ENCODE measurements at places on chromosomes 1 and 21.

DNA sequence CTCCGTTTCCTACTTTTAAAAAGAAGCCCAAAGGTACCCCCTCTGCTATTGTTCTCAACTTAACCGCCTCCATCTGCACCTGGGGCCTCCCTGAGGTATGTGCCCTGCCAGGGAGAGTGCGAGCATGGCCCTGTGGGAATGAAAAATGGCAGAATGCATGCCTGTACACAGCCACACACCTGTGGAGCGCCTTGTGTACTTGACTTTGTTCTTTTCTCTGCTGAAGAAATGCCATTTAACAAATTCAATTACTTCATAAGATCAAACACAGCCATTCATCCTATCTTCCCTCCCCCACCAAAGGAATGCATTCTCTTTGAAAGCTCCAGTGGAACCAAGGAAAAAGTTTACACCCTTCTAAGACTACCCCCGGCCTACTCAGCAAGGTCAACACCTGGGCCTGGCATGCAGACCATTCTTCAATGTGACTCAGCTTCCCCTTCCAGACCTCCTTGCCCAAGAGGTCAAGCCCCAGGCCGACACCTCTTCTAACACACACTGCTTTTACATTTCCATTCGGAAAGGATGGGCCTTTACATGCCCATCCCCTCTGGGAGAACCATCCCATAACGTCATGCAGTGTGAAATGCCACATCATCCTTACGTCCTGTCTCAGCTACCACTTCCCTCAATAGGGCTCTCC lies 123.7 kb downstream of the SMYD2 start:
- peak; percentile 11 for DNase-seq

- DNase-seq: no peak
These were observed 4.5 kb upstream of the TUFT1 start for GRCh38 chr1:151535326-151536271.

DNA sequence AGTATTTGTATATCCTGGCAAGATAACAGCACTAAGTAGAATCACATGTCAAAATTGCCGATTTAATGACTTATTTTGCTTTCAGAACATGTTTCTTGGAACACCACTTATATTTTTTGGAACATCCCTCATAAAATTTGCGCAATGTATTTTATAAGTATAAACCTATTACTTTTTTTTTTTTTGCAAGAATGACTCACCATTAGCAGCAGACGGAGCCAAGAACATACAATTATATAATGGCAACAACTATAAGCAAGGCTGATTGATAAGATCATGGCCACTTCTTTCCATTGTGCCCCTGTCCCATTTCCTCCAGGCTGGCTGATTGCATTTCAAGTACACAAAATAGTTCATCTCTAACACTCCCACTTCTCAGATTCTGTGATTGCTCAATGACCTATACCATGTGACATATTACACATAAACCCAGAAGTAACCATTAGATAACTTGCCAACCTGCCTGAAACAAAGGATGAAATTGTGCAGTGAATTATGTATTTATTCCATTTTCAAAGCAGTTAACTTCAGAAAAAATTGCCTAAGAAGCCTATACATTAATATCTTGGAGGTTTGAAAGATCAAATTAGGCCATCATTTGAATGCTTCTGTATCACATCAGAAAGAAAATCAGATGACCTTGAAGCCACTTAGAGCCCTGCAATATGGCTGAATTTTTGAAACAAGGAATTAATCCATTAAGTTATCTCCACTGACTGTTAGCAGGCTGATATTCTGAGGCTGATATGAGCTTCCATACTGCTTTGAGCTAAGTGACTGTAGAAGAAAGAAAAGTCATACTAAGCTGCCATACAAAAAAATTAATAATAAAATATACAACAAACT lies 77.8 kb upstream of the PRMT6 start:
- DNase-seq: no peak

GRCh38 chr1:177116941-177117340 lies 47.6 kb downstream of the ASTN1 start:
- DNase-seq: no peak

DNA sequence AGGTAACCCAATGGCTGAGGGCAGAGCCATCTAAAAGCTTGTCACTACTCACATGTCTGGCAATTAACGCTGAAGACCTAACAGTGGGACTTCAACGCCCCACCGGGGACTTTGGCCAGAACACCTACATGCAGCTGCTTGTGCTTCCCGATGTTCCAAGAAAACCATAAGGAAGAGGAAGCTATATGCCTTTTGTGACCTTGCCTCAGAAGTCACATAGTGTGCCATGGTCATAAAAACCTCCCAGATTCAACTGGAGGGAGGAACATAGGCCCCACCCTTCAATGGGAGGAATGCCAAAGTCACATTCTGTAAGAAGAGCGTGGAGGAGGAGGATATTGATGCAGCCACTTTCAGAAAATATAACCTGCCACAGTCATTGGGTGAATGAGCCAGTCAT lies 147.8 kb upstream of the MAGI3 start:
- DNase-seq: no peak

- DNase-seq: no peak
These were observed 64.7 kb downstream of the VAV3 start for GRCh38 chr1:107900090-107900945.

DNA sequence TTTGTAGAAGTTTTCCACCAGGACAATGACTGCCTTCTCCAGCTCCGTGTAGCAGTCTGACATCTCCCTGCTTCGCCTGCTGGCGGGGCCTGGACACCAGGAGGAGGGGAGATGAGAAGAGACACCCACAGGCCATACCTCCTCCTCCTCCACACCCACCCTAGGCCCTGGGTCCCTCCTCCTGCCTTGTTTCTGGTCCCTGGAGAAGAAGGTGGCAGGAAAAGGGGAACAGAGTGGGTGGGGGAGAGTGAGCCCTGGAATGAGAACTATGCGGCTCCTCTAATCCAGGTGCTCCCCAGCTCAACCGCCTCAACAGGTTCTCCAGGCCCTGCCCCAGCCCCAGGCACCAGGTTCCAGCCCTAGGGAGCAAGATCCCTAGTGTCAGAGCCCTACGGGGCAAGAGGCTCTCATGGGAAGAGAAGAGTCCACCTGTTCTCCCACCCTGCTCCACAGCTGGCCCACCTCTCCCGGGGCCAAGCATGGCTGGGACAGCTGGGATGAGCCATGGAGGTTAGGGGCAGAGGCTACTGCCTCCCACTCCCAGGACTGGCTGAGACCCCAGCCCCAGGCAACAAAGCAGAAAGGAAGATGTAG lies 4.8 kb downstream of the S100A16 start:
- DNase-seq: no peak

DNA sequence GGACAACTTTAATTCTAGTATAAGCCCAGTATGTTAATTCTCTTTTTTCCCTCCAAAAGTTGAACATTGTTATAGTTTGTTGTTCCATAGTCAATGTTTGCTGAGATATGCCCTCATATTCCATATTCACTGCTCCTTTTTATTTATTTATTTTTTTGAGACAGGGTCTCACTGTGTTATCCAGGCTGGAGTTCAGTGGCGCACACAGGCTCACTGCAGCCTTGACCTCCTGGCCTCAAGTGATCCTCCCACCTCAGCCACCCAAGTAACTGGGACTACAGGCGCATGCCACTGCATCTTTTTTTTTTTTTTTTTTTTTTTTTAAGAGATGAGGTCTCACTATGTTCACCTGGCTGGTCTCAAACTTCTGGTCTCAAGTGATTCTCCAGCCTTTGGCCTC lies 38.7 kb downstream of the GFI1 start:
- DNase-seq: no peak

DNA sequence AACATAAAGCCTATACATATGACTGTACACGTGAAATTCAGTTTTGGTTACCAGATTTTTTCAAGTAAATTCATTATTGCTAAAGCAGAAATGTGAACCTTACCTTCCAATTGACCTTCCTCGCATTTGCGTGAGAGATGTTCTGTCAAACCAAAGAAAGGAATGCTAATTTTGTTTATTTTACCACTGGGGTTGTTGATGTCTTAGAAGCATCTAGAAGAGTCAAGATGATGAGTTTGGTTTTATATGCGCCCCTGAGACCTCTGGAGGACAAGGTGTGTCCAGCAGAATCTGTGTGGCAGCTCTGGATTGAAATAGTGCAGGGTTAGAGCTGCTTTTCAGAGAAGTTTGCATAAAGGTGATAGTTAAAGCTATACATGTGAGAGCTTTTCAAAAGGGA lies 48.4 kb downstream of the ZBTB40 start:
- no peak for DNase-seq

DNA sequence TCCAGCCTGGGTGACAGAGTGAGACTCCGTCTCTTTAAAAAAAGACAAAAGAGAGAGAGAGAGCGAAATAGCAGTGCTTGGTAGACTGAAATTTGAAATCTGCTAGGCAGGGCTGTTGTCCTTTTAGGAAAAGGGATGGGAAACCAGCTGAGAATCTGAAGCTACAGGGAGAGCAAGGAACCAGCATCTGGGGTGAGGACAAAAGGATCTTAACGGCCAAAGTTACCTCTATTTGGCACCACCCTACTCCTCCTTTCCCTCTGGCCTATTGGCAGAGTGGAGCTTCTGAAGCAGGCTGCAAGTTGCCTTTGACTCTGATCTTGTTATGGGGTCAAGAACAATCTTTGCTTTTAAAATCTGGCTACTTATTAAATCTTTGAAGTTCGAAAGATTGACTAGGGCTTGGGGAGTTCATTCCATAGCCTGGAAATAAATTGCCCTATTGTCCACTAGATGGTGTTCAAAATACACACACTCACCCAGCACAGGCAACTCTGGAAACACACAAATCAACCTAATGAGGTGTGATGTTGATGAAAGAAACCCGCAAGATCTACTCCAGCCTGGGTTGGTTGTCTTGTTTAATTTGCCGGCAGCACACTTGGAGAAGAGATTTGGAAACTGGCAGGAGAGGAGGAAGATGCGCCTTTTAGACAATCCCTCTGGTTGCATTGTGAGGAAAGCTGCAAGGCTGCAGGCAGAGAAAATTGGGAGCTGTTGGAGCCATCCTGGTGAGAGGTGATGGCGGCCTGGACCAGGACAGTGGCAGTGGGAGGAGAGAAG lies 16.5 kb upstream of the PARP1 start:
- peak; percentile 72 for DNase-seq

GRCh38 chr1:56501888-56502287 lies 77.5 kb downstream of the PLPP3 start:
- DNase-seq: no peak

GRCh38 chr1:72186733-72187307 lies 95.5 kb downstream of the NEGR1 start:
- no peak for DNase-seq
